HuH-7 (cell line): ENCODE measurements at places on chromosomes 5 and 9.

- DNase-seq: no peak
Observed at GRCh38 chr5:16134204-16134603, 45.4 kb downstream of the MARCHF11 start.

GRCh38 chr9:7536310-7536939 lies 263.2 kb downstream of the DMAC1 start:
- peak; percentile 17 for DNase-seq

GRCh38 chr5:17260549-17260948 lies 43.1 kb downstream of the BASP1 start:
- DNase-seq: no peak

GRCh38 chr9:122819791-122820489 lies 8.4 kb downstream of the PDCL start:
- no peak for DNase-seq

DNA sequence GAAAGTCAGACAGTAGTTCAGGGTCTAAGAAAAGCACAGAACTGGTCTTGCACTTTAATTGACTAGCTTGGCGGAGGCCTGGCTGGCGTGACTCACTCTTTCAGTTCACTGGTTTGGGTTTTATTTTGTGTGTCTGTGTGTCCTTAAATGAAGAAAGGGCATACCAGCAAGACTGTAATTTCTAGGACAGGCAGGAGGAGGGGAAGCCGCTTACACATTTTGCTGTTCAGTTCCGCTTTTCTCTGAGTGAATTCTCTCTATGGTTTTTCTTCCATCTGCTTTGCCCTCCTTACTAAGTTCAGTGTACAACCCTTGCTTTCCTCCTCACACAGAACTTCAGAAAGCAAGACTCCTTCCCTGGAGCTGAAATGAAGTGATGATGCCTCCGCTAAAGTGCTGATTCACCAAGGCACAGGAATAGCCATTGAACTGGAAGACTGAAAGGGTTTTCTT lies 150.8 kb downstream of the MEF2C start:
- DNase-seq: no peak

- DNase-seq: no peak
Observed at GRCh38 chr9:104970271-104970987, 42.5 kb upstream of the ABCA1 start.

DNA sequence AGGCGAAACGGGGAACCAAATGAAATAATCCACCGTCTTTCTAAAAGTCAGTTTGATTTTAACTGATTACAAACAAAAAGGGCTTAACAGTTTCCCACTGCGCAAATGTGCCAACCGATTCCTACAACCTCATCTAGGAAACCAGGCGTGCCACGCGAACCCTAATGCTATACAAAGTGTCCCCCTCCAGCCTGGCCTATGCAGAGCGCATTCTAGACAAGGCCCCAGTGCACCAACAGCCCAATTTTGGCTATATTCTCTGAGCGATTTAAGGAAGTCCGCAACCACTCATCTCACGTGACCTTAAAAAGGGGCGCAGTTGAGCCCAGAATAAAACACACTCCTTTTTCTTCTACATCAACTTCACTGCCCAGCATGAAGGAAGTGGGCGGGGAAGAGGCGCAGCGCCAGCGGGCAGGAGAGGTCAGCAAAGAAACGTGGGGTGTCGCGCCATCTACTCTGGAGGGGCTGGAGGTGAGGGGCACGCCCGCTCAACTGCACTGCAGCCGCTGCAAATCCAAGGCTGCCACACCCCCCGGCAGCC lies 779 bp downstream of the FAM13B start:
- no peak for DNase-seq

DNA sequence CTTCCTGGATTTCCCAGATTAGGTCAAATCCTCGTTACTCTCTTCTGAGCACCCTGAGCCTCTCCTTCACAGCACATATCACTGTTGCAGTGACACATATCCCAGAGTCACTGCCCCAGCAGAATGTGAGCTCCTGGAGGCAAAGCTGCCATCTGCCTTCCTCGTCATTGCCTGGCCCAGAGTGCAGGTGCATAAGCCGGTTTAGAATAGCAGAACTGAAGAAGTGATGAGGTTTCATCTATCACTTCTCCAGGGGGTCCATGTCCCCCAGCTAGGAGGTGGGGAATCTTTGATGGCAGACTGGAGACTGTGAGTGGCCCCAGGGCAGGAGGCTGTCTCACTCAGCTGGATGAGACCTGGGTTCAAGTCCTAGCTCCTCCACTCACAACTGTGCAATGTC lies 25.8 kb downstream of the NIPAL4 start:
- DNase-seq: no peak

DNA sequence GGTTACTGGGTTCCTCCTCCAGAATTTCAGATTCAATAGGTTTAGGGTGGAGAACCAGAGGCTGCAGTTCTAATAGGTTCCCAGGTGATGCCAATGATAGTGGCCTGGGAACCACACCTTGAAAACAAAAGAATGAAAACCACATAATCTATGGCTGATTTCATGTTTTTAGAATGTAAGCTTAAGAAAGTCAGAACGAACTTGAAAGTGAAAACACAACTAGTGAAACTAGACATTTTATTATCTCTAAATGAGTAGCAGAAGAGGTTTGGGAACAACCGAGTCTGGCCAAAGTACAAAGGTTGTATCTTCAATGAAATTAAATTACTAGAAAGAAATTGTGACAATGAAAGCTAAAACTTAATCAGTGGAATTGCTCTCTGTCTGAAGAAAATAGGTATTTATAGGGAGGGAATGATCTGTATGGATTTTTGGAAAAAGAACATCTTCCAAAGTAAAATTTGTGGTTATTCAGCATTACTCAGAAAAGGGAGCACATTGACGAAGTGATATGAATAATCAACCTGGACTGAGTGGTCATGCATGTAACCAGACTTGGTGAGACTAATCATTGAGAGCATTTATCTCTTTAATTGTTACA lies 24.9 kb upstream of the CEP120 start:
- no peak for DNase-seq

DNA sequence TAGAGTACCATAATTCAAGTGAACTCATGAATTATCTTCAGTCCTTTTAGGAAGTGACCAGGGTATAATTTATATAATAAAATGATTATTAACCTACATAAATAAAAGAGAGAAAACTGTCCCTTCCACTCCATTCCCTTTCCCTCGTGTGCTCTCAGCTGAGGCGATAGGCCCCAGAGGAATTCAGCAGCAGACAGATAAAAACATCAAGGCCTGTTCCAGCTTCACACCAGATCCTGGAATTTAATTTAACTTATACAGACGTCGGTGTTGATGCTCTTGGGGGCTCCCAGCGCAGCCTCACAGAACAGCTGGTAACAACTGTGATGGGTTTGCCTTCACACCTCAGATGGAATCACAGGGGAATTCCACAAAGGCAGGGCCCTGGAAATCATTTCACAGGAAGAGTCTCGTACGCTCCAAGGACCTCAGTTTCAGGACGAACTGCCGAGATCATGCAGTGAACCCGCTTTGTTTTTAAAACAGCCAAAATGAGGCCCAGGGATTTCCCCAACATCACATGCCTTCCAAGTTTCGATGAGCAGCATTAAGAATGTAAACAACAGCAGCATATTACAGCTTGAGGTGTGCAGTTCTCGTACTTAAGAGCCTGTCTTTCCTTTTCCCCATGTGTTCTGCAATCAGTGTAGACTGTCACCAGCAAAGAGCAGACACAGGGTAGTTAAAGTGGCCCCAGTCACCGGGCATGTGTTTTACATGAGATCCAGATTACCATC lies 73.6 kb upstream of the ALDH1B1 start:
- DNase-seq: no peak

DNA sequence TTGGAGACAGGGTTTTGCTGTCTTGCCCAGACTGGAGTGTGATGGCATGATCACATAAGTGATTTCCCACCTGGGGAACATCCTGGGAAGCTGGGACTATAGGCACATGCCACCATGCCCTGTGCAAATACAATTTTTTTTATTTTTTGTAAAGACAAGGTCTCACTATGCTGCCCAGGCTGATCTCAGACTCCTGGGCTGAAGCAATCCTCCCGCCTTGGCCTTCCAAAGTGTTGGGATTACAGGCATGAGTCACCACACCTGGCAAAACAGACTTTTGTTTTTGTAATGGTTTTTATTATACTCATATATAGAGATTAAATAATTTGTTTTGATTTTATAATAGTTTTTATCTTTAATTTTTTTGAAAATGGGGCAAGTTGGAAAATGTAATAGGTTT lies 14.7 kb downstream of the DNAJC25 start:
- no peak for DNase-seq

GRCh38 chr5:136028782-136029742 lies at the start of gene TGFBI:
Gene TGFBI (plus strand): TSS chr5:136028988. CDS start chr5:136029056, 68 bp downstream.
- DNase-seq: peak; percentile 74

DNA sequence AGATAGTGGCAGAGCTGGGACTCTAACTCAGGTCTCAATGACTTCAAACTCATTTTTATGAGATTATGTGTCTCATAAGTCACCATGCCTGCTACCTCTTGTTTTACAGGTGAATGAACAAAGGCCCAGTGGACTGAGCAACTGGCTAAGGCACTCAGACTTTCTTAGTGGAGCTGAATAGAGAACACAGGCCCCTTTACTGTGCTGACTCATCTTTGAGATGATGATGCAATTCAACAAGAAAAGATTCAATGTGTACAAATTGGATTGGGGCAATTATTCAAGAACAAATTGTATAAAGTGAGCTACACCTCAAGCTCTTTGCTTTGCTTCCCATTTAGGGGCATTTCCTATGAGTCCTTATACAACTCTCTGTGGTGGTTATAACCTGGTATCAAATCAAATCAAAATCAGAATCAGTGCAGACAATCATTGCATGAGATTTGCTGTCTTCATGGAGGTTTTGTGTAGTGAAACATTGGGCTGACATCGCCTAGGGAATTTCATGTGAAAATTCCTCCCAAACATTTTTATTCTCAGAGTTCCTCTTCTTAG lies 84.3 kb upstream of the PPP2R2B start:
- DNase-seq: no peak

GRCh38 chr9:113205432-113205831 lies 15.6 kb downstream of the FKBP15 start:
- no peak for DNase-seq

DNA sequence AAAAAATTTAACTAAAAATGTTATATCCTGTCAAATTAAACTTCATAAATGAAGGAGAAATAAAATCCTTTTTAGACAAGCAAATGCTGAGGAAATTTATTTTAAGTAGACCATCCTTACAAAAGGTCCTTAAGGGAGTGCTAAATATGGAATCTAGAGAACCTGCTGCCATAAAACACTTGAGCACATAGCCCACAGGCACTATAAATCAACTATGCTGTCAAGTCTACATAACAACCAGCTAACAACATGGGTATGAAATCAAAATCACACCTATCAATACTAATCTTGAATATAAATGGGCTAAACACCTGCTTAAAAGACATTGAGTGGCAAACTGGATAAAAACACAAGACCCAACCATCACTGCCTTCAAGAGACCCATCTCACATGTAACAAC lies 15.1 kb upstream of the PRSS3 start:
- no peak for DNase-seq

- DNase-seq: no peak
Observed at GRCh38 chr5:139177809-139178588, 20.2 kb downstream of the SIL1 start.

GRCh38 chr9:126952205-126952977 lies 37.8 kb downstream of the RALGPS1 start:
- no peak for DNase-seq

GRCh38 chr9:111909444-111909843 lies 12.8 kb downstream of the UGCG start:
- no peak for DNase-seq

DNA sequence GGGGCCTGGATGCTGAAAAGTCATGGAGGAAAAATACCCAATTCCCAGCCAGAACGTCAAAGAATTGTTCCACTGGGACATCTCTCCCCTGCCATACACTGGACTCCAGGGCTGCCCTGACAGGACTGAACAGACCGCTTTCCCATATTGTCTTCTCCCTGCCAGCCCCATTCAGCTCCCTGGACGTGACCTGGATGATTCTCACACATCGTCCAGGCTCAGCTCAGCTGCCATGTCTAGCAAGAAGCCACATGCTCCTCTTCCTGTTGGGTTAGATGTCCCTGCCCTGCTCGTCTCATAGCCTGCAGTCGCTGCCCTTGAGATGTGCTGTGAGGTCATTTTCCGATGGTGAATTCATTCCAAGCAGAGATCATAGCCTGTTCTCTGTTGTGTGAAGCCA lies 37.4 kb downstream of the FOXI1 start:
- DNase-seq: no peak

DNA sequence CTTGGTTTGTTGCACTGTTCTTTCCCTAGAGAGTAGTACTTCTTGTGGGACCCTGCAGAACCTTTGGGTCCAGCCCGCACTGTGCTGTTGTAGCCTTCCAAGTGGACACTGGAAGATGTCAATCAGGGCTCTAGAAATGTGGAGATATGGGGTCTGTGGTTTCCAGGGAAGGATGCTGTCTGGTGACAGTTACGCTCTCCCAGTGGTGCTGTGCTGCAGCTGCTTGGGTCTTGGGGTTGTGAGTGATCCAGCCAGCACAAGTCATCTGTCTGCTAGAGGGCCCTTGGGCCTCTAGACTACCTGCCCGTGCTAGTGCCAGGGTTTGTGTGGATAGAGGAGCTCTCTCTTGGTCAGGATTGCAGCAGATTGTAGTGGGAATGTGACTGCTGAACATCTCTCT lies 484.5 kb downstream of the DMAC1 start:
- DNase-seq: no peak

GRCh38 chr9:15423231-15423985 lies 732 bp downstream of the SNAPC3 start:
- no peak for DNase-seq

DNA sequence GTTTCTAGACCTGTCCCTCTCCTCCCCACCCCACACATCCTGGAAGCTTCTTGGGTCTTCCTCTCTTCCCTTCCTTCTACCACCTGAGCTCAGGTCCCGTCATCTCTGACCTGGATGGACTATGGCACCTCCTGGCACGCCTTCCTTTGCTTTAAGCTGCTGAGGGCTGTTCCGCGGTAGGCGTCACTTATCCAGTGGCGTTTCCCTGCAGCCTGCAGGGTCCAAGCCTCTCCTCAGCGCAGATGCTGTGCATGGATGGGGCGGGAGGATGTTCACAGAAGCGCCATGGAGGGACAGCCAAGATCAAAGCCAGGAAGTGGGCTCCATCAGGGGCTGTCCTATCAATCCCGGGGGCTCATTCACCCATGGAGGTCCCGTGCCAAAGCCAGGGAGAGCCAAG lies 23.8 kb upstream of the CNOT6 start:
- no peak for DNase-seq

DNA sequence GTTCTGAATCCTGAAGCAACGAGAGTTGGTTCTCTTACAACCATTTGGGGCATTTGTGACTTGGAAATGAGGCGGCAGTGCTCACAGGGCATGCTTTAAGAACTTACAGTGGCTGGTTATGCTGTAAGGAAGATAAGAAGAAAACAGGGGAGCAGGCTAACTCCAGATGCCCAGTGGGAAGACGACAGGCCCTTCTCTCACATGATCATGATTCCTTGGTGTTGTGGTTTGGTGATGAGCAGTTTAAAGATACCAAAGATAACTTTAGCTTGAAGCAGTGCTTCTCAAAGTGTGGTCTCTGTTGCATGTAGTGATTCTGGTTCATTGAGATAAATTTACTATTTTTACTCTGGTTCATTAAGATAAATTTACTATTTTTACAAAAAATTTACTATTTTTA lies 2.6 kb upstream of the HABP4 start:
- DNase-seq: no peak

GRCh38 chr5:92734211-92734940 lies 846.6 kb downstream of the NR2F1-AS1 start:
- DNase-seq: no peak
